Mesenchymal stem cell (in vitro differentiated cells and primary cell): ENCODE measurements at places on chromosomes 3 and 15.

DNA sequence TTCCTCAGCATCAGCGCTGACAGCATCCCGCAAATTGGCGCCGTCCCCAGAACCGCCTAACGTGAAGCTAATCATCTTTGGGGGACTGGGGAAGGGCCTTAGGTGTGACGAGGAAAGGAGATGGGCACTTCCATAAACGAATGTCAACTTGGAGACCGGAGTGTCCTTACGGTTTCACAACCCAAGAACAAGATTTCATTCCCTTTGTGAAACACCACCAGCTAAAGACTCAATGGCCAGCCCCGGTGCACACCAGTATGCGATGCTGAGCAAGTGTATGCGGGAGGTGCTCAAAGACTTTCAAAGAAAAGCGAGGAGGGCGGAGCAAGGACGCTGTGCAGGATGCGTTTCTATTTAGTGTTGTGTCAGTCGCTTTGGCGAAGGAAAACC lies 759 bp upstream of the TTBK2 start:
- DNase-seq: peak; percentile 24

DNA sequence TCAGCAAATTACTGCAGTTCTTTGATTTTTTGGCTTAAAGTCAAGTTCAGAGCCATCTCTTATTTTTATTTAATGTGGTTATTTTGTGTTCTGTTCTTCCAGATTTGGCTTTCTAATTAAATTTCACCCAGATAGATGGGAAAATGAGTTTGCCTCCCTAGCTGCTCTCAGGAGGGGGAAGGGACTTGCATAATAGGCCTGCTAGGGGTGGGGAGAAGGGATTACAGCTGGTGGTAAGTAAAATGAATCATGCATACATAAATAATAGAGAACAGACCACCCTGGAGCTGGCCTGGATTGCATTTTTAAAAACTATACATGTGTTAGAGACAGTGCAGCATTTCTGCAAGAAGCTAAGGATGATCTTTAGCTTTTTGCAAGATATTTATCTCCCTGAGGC lies 3.9 kb upstream of the PXYLP1 start:
- peak; percentile 45 for DNase-seq

GRCh38 chr15:92467245-92467644 lies 73.6 kb downstream of the ST8SIA2 start:
- DNase-seq: no peak

- no peak for DNase-seq
These were observed 9.7 kb upstream of the RAB6B start for GRCh38 chr3:133905376-133905775.
